ENCODE measurements at places on chromosomes 1 and 21.

DNA sequence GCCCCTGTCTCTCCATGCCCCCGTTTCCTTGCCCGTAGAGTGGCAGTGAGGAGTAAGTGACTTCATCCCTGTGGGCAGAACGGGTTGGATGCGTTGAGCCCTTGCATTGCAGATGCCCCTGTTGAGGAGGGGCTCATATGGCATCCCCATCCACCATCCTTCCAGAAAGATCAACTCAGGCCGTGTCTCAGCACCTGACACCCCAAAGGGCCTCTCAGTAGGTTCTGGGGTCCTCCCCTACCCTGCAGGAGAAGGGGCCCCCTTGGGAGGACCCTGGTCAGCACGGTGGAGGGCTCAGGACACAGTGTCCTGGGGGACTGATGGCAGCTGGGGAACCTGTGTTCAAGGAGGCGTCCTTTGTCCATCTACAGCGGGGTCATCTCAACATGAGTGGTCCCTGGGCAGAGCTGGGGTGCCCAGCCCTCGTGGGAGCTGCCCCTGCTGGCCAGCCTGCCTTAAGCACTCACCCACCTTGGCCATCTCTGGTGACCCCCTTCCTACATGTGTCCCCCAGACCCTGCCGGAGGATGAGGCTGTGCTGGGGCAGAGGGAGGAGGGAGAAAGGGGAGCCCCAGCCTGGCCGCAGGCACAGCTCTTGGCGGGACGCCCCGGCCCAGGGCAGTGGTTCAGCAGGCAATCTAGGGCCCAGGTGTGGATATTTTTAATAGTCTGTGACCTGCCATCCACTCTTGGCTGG is 48.2 kb upstream of the ACTRT2 start:
- DNase-seq, result peak; percentile 26

GRCh38 chr1:155127967-155128754 is 485 bp downstream of the EFNA1 start:
- no peak for DNase-seq

GRCh38 chr1:33634806-33635205 is 162.4 kb downstream of the ZSCAN20 start:
- no peak for DNase-seq

DNA sequence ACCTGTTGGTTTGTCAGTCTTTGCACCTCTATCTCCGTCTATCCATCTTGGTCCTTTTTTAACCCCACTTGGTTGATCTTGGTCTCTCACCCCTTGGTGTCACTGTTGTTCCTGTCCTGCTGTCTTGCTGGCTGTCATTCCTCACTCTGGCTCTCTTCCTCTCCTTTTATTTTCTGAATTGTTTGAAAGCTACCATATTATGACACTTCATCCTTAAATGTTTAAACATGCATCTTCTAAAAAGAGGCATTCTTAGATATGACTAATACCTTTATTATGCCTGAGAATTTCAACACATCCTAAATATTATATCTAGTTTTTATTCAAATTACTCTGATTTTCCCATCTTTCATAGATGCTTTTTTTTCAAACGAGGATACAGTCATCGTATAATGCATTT is 37.0 kb downstream of the BACH1 start:
- no peak for DNase-seq

DNA sequence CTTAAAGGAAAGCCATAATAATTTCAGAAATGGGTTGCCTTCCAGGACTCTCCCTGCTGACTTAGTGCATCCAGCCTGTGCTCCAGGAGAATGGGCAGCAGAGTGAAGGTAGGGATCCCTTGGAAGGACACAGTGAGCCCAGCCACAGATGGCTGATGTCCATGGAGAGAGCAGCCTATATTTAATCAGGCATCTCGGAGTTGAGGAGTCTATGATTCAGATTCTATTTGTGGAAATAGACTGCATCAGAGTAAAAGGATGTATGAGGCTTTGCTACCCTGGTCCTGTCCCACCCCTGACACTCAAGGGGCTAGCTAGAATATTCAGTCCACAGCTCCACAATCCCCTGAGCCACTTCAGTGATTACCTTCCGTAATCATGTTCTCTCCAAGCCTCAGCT is 43.8 kb upstream of the PBX1 start:
- no peak for DNase-seq

- no peak for DNase-seq
Measured at GRCh38 chr1:40763742-40764532, 19.6 kb upstream of the KCNQ4 start.

All from mesothelial cell of epicardium (in vitro differentiated cells).